ENCODE measurements at places on chromosomes 6 and 20.

GRCh38 chr6:24431045-24431451 lies 28.3 kb downstream of the MRS2 start:
- peak; percentile 47 for DNase-seq

GRCh38 chr20:15060265-15061060 lies 723.1 kb upstream of the FLRT3 start:
- DNase-seq = no peak

- DNase-seq = no peak
Measured at GRCh38 chr20:64111841-64112641, 4.7 kb upstream of the NPBWR2 start.

GRCh38 chr6:16265351-16266341 lies 27.3 kb downstream of the GMPR start:
- DNase-seq = no peak

DNA sequence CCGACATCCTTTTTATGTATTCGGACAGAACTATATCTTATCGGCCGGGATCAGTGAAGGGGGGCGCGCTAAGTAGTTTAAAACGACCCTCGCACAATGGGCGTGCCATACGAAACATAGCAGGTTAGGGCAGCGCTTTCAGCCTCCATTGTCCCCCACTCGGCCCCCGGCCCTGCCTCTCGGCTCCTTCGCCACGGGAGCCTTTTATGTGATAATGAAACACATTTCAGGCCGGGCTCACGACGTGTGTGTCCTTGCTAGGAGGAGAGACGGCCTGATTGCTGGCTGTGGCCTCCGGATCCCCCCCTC lies 5.3 kb downstream of the FOXA2 start:
- no peak for DNase-seq

DNA sequence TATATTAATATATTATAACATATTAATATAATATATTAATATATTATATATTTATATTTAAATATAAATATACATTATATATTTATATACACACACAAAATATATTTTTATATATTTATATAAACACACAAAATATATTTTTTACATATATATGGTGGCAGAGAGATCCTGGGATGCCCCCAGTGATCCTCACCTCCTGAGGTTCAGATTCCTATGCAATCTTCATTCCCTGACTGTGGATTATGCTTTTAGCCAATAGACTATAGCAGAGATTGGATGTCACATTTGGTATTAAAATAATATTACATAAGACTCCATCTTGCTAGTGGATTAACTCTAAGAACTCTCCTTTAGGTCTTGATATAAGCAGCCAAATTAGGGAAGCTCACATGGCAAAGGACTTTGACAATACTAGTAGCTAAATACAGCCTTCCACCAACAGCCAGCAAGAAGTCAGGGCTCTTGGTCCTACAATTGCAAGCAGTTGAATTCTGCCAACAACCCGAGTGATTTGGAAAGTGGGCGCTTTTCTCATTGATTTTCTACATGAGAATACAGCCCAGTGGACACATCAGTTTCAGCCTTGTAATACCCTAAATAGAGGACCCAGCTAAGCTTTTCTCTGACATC lies 681.0 kb downstream of the C6orf118 start:
- no peak for DNase-seq

GRCh38 chr20:23112595-23112994 lies 26.5 kb upstream of the CD93 start:
- DNase-seq = no peak

DNA sequence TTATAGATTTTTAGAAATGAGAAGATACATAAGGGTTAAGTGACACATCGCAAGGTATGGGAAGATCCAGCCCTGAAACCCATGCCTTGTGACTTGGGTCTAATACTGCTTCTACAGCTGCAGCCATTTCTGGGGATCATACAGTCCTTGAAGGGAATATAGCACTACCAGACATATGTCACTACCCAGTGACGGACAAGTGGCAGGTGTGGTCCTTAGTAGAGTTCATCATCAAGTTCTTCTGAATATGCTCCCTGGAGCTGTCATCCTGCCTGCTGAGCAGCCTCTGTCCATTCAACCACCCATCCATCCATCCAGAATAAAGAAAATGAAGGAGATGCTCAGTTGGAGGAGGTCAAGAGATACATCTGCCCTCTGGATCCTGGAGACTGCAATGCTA lies 118.6 kb upstream of the ASF1A start:
- no peak for DNase-seq

GRCh38 chr6:142942805-142943227 lies 2.2 kb downstream of the HIVEP2 start:
- DNase-seq = no peak

- no peak for DNase-seq
Measured at GRCh38 chr20:48825566-48825920, 2.3 kb downstream of the PREX1 start.

DNA sequence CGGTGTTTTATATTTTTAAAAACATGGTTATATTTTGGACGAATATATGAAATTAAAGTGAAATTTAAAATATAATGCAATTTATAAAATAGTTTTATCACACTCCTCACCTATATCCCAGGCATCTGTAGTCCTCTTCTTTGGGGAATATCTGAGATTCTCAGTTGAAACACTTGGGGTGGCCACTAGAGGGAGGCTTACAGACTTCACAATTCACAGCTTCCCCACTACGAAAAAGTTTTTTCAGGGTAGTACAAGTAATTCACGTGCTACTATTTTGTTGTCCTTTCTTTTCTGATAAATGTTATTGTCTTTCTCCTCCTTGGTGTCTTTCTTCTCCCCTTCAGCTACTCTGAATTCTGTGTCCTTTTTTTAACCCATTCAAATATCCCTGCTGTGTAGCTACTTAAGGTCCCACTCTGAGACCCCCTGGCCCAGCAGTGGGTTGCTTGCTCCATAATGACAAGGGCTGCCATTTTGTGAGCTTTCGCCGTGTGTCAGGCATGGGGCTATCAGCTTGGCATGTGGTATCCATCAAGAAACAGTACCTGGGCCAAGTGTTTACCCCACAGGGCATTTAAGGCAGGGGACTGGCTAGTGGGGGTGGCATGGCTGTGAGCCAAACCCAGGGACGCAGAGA lies 43.6 kb upstream of the PHACTR3 start:
- peak; percentile 70 for DNase-seq

DNA sequence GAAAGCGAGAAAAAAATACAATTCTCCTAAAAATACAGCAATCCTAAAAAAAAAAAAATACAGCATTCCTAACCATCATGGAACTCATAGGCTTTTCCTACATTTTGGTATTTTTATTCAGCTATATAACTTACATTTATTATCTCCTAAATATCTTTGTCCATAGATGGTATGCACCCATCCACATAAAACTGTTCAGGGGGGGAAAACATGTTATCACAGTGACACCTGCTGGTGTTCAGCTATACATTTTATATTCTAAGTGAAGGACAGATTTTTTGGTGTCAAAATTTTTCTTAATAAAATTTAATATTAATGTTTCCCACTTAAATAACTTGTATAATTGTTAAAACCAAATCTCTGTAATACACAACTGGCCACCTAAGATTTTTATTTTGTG lies 58.0 kb downstream of the BLOC1S5 start:
- no peak for DNase-seq

- DNase-seq = no peak
Measured at GRCh38 chr6:113065611-113066010, 718.5 kb downstream of the RFPL4B start.

- DNase-seq = peak; percentile 96
Measured at GRCh38 chr6:44475779-44476434, 88.4 kb downstream of the CDC5L start.

DNA sequence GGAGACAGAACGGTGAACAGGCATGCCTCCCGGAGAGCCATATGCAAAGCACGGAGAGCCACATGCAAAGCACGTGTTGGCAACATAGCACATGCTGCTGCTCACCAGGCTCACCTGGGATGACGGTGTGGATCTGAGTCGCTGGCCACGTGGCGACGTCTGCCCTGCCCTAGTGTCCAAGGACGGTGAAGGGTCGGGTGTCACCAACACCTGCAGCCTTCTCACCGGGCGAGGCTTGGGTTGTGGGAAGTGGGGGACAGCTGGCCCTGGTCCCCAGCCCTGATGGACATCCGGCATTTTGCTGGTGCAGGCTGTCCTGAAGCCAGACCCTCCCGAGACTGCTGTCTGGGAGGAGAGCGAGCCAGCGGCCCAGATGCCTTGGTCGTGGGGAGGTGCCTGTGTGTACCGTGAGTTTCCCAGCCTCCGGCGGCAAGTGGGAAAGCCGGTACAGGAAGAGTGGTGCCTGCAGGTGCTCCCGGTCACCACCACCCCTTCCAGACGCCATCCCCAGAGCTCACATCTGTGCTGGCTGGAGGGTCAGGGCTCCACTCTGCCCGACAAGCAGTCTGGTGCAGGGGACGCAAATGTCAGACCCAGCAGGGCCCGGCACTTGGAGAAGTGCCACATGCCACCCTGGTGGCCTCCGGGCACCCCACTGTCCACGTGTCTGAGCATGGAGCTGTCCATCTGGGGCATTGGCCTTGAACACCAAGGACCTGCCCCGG lies 5.9 kb upstream of the ADRM1 start:
- no peak for DNase-seq

DNA sequence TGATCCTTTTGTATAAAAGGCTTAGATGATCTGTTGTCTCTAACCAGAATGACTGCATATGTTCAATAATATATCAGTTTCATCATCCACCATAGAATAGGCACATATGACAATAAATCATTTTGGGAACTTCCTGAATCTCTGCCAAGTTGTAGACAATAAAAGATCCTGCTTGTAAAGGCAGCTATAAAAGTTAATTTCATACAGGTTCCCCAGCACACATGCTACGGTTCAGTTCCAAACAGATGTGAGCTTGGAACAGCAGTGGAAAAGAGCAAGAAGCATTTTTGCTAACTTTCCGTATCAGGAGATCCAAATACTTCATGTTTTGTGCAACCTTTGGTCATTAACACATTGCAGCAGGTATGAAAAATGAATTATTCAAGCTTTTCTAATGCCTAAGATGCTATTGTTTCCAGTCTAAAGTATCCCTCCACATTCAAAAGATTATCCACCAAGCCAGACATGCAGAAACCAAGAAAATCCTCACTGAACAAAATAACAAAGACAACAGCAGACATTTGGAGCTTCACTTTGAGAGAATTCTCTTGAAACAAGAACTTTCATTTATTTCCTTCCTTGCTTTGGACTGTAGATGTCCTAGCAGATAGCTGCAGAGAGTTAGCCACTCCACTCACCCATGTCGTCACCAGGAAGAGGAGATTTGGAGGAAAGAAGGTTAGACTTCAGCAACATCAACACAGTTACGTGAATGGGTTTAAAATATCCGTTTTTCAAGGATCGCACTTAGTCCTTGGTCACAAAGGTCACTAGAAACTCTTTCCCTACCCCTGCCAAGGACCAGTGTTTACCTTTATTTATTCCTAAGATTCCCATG lies 453.5 kb upstream of the JARID2 start:
- no peak for DNase-seq

DNA sequence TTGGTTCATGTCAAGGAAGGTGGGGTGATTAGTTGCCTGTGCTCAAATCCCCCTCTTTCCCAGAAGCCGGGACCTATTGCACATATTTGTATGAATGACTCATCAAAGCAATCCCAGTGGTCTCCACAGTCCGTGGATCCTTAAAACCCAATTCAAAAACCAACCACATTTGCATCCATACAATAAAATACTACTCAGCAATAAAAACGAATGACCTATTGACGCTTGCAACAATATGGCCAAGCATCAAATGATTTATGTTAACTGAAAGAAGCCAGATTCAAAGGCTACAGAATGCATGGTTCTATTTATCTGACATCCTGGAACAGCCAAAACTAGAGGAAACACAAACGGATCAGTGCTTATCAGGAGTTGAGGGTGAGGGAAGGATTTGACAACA lies 275.4 kb downstream of the PTPRT start:
- DNase-seq = no peak

- no peak for DNase-seq
Measured at GRCh38 chr20:10216146-10216791, 2.4 kb upstream of the SNAP25 start.

DNA sequence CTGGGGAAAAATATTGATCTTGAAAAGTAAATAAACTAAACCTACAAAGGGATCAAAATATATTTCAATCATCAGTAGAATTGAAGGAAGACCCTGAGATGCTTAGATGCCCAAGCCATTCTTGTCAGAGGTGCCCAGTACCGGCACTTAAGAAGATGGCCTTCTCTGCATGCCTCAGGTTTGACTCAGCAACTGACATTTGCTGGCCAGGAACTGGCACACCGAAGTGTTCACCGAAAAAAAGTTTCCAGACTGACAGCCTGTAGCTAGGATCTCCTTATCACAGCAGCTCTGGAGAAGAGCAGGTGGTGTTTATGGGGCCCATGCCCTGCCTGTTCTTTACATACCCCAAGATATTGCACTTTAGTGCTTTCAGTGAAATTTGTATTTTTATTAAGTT lies 203.2 kb downstream of the MOXD1 start:
- no peak for DNase-seq

- DNase-seq = peak; percentile 47
Measured at GRCh38 chr6:26183581-26184366, 96.5 kb downstream of the HFE start.

GRCh38 chr20:48937674-48938073 lies 16.2 kb downstream of the ARFGEF2 start:
- DNase-seq = no peak

DNA sequence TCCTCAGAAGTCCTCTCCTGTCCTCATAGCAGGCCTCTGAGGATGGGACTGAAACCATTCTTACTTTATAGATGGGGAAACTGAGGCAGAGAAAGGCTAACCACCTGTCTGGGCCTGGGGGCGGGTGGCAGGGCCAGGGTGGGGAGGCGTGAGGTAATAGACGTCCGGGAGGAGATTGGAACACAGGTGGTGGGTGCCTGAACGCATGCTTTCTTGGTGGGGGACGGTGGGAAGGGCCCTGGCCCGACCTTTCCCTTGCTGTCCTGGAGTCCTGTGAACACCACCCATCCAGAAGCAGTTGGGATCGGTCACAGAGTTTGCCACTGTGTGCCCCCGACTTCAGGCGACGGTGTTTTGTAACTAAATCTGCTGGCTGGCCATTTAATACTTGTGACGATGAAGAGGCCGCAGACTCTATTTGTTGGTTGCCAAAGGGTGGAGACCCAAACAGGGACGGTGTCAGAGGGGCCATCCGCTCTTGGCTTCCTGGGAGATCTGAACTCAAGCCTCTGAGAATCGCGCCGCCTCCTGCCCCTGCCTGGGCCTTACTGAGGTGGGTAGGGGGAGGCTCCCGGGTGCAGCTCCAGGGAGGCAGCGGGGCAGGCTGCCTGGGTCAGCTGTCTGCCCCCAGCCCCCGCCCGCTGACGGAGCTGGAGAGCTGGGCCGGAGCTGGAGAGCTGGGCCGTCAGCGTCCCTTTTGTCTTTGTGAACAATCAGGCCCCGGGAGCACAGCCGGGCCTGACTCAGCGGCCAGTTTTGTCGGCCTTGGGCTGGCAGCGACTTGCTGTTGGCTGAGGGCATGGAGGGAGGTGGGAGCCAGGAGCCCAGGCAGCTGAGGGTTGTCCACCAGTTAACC lies 4.1 kb downstream of the RBM38 start:
- DNase-seq = peak; percentile 71

DNA sequence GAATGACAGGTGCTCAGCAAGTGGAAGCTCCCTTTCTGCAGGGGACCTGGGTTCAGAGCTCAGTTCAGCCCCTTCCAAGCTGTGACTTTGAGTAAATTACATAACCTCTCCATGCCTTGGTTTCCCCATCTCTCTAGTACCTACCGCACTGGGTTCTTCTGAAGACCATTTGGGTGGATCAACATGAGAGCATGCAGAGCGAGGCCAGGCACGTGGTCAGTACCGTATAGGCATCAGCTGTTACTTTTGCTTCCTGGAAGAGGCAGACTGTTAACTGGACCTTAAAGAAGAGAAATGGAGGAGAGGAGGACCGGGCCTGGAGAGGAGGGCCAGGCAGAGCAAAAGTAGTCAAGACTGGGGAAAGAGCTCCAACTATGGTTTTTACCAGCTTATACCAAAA lies 1.7 kb upstream of the MYLK2 start:
- no peak for DNase-seq

Data from iPS-NIHi11 (cell line).